Left hindlimb (tissue), 1 donor: ENCODE measurements at places on chromosomes 12 and 14.

GRCh38 chr12:9951026-9951675 lies 19.0 kb upstream of the CLEC2A start:
- peak; percentile 26 for DNase-seq

- DNase-seq, result no peak
Observed at GRCh38 chr12:28882444-28882843, 266.6 kb upstream of the FAR2 start.

- no peak for DNase-seq
Observed at GRCh38 chr12:95605875-95606274, 54.6 kb upstream of the USP44 start.

GRCh38 chr12:124938108-124938507 lies 23.7 kb upstream of the UBC start:
- no peak for DNase-seq

GRCh38 chr14:61452452-61452851 lies 131.1 kb downstream of the PRKCH start:
- no peak for DNase-seq

GRCh38 chr14:23023022-23023794 lies 11.5 kb downstream of the PSMB5 start:
- no peak for DNase-seq

DNA sequence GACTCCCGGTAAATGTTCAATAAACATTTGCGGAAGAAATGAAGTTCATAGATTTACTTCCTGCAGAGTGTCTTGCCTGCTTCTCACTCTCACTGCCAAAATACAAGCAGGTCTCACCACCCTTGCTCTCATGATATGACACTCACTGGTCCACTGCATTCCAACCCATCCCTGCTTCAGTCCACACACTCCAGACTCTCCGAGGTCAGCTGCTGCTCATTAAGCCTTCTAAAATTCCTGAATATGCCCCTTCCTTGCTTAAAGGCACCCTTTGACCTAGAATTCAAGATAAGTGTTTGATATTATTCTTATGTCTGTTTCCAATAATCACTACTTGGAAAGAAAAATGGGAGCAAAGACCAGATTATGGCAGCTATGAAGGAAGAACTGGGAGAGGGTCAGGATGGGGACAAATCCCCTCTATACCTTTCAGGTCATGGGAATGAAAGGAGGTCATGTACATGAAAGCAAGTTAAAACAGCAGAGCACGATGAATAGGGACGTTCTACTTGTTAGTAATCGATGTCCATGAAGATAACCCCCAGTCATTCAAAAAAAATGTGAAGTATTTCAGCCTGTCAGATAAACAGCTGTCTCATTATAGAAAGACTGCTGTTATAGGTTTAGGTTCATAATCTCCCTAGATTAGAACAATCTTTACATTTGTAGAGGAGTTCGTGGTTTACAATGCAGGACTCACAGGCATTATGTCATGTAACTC lies 10.5 kb upstream of the NID2 start:
- DNase-seq, result no peak

DNA sequence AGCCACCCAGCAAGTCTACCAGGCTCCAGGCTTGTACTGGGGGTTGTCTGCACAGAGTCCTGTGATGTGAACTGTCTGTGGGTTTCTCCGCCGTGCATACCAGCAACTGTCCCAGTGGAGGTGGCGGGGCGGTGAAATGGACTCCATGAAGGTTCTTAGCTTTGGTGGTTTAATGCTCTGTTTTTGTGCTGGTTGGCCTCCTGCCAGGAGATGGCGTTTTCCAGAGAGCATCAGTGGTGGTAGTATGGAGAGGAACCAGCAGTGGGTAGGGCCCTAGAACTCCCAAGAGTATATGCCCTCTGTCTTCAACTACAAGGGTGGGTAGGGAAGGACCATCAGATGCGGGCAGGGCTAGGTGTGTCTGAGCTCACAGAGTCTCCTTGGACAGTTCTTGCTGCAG lies 303.8 kb downstream of the TMEM121 start:
- no peak for DNase-seq

- no peak for DNase-seq
Observed at GRCh38 chr12:64480148-64480547, 28.2 kb downstream of the TBK1 start.
